Naive thymus-derived CD4-positive, alpha-beta T cell (primary cell): ENCODE measurements at places on chromosomes 6 and 20. TPM values are rescaled to one million over a fixed set of nuclear protein-coding genes. Genes with fewer than 3 reads are reported as not detected.

SS18L1 gene
- 17.8 TPM for total RNA-seq

VWA7 gene
- 1.7 TPM for total RNA-seq

COL20A1 gene
- 0.08 TPM for total RNA-seq

C6orf52 gene
- total RNA-seq = not detected

TULP4 gene
- total RNA-seq = 65.3 TPM

PRDM13 gene
- total RNA-seq = not detected

PPP1R14C gene
- total RNA-seq = not detected

MOG gene
- not detected in 2 replicates for total RNA-seq

STX16 gene
- 167 and 173 TPM in 2 replicates for total RNA-seq

- H3K4me3 ChIP-seq = no peak within 1 kb of the TSS
- no peaks in the 10 kb centered on the region for H3K4me1 ChIP-seq
- no peak within 1 kb of the TSS for H3K27ac ChIP-seq
- H3K27me3 ChIP-seq = no peaks in the 10 kb centered on the region
These were observed at the start of gene DST for GRCh38 chr6:56642366-56643261. DST (minus strand) TSS chr6:56642889.

- no peak for DNase-seq
- no peak overlapping the region for H3K4me3 ChIP-seq
- H3K4me1 ChIP-seq = no peaks in the 10 kb centered on the region
- H3K27ac ChIP-seq = no peak overlapping the region
- H3K36me3 ChIP-seq = no peaks in the 10 kb centered on the region
These were observed 142.1 kb upstream of the RSPO3 start for GRCh38 chr6:126976253-126976797.

- no peaks in the 10 kb centered on the region for H3K27me3 ChIP-seq
- no peaks in the 10 kb centered on the region for H3K4me1 ChIP-seq
- no peak for DNase-seq
- no peak overlapping the region for H3K4me3 ChIP-seq
These were observed 49.2 kb downstream of the RARS2 start for GRCh38 chr6:87540539-87540938.

DNA sequence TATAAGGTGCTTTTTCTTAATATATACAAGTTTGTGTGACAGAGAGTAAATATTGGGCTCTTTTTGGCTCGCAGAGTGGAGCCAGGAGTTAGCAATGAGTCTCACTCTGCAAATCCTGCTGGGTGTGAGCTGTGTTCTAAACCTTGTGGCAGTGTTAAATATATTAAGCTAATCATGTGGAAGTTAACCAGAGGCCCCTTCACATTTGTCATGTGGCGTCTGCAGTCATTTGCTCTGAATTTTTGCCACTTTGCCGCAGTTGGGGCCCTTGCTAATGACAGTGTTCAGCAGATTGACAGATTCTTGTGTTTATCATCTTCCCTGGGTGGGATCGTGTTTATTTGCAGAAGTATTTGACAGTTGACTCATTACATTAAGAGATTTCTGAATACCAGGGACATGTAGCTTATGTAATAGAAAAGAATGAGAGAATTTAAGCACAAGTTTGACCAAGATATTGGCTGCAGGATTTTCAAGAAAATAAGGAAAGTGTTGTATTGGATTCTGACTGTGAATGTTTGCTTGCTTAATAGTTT is 37.9 kb downstream of the SPATA2 start:
- no peaks in the 10 kb centered on the region for H3K27me3 ChIP-seq
- DNase-seq = no peak
- no peak overlapping the region for H3K27ac ChIP-seq
- H3K4me1 ChIP-seq = no peaks in the 10 kb centered on the region
- peaks cover 61% of the 10 kb centered on the region for H3K36me3 ChIP-seq
- H3K4me3 ChIP-seq = no peak overlapping the region

DNA sequence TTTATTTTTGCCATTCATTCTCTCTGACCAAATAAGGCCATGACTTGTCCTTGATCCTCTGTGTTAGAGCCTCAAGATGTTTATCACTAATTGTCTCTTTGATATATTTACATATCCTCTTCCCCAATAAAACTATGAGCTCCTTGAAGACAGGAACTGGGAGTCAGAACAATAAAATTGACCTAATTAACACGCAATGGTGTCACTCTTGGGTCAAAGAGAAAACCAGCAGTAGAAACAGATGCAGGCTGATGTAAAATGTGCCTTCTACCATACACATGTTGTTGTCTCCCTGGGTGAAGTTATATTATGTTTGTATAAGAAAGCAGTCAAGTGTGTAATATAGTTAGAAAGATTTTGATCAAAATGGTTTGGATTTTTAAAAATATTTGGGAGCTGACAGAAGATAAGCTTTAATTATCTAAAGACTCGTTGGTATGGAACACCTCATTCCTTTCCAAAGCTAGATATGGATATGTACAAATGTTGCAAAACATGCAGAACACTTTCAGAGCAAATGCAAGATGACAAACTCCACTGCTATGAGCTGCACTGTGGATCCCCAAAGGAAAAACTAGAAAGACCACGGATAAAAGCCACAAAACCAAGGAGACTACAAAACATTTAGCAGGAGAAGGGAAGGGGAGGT is 109.7 kb upstream of the STMND1 start:
- H3K4me3 ChIP-seq = no peak overlapping the region
- no peaks in the 10 kb centered on the region for H3K4me1 ChIP-seq
- no peak for DNase-seq
- no peaks in the 10 kb centered on the region for H3K27me3 ChIP-seq
- H3K36me3 ChIP-seq = no peaks in the 10 kb centered on the region
- no peak overlapping the region for H3K27ac ChIP-seq

- H3K27me3 ChIP-seq = no peaks in the 10 kb centered on the region
- no peak overlapping the region for H3K27ac ChIP-seq
- no peak for DNase-seq
- H3K36me3 ChIP-seq = no peaks in the 10 kb centered on the region
- H3K4me1 ChIP-seq = no peaks in the 10 kb centered on the region
These were observed 45.9 kb downstream of the SLC22A3 start for GRCh38 chr6:160393891-160394653.

GRCh38 chr6:2102966-2103365 is 142.4 kb downstream of the GMDS start:
- no peak for DNase-seq
- no peak overlapping the region for H3K4me3 ChIP-seq
- no peaks in the 10 kb centered on the region for H3K4me1 ChIP-seq
- no peaks in the 10 kb centered on the region for H3K36me3 ChIP-seq

- no peaks in the 10 kb centered on the region for H3K27me3 ChIP-seq
- no peak overlapping the region for H3K4me3 ChIP-seq
- no peak for DNase-seq
- H3K27ac ChIP-seq = no peak overlapping the region
These were observed 62.4 kb downstream of the APCDD1L start for GRCh38 chr20:58452667-58453255.

- DNase-seq = peak; percentile 66
- no peaks in the 10 kb centered on the region for H3K27me3 ChIP-seq
These were observed 1.1 kb downstream of the AMD1 start for GRCh38 chr6:110875548-110876169.

- no peak overlapping the region for H3K4me3 ChIP-seq
- no peaks in the 10 kb centered on the region for H3K36me3 ChIP-seq
- no peak overlapping the region for H3K27ac ChIP-seq
These were observed 37.7 kb downstream of the PMEPA1 start for GRCh38 chr20:57672164-57672563.

DNA sequence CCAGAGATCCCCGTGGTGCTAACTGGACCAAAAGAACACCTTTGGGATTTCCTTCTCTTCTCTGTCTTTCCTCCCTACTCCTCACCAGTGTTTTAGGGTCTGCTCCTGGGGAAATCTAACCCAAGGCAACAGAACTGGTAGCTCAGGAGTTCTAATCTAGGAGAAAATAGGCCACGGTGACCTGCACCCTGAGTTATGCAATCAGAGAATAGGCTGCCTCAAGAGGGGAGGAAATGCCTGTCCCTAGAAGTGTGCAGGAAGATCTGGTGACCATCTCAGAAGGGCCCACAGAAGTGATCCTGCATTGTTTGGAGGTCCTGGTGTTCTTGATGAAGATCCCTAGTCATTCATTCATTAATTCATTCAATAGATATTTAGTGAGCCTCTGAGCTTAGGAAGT is 3.4 kb downstream of the ETV7 start:
- H3K4me1 ChIP-seq = peaks cover 5% of the 10 kb centered on the region
- H3K36me3 ChIP-seq = no peaks in the 10 kb centered on the region
- DNase-seq = no peak

DNA sequence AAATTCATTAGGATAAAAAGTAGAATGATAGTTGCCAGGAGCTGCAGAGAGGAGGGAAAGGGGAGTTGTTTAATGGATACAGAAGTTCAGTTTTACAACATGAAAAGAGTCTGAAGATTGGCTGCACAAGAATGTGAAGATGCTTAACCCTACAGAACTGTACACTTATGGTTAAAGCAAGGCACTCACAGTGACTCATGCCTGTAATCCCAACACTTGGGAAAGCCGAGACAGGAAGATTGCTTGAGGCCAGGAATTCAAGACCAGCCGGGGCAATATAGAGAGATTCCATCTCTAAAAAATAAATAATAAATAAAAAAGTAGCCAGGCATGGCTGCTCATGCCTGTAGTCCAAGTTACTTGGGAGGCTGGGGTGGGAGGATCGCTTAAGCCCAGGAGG is 174.0 kb downstream of the TASP1 start:
- no peak overlapping the region for H3K4me3 ChIP-seq
- no peaks in the 10 kb centered on the region for H3K36me3 ChIP-seq
- no peaks in the 10 kb centered on the region for H3K4me1 ChIP-seq
- H3K27ac ChIP-seq = no peak overlapping the region

DNA sequence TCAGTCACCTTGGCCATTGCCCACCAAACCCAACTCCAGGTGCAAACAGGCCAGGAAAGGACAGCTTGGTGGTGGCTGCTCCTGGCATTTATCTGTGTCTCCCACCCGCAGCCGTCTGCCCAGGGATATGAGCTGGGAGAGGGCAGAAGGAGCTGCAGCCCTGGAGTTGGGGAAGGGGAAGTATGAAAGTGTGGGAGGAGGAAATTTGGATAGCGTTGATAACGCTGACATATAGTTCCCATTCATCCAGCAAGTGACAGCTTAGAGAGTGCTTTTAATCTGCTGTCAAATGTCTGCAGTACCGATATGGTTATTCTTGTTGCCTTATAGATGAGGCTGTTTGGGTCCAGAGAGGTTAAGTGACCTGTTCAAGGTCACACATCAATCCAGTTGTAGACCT is 741 bp downstream of the KCNK16 start:
- no peaks in the 10 kb centered on the region for H3K36me3 ChIP-seq
- no peak overlapping the region for H3K4me3 ChIP-seq
- no peaks in the 10 kb centered on the region for H3K27me3 ChIP-seq

GRCh38 chr6:41636833-41637193 is 1.5 kb upstream of the MDFI start:
- H3K4me3 ChIP-seq = no peak overlapping the region
- peaks cover 10% of the 10 kb centered on the region for H3K4me1 ChIP-seq
- peaks cover 7% of the 10 kb centered on the region for H3K27me3 ChIP-seq
- no peak for DNase-seq

DNA sequence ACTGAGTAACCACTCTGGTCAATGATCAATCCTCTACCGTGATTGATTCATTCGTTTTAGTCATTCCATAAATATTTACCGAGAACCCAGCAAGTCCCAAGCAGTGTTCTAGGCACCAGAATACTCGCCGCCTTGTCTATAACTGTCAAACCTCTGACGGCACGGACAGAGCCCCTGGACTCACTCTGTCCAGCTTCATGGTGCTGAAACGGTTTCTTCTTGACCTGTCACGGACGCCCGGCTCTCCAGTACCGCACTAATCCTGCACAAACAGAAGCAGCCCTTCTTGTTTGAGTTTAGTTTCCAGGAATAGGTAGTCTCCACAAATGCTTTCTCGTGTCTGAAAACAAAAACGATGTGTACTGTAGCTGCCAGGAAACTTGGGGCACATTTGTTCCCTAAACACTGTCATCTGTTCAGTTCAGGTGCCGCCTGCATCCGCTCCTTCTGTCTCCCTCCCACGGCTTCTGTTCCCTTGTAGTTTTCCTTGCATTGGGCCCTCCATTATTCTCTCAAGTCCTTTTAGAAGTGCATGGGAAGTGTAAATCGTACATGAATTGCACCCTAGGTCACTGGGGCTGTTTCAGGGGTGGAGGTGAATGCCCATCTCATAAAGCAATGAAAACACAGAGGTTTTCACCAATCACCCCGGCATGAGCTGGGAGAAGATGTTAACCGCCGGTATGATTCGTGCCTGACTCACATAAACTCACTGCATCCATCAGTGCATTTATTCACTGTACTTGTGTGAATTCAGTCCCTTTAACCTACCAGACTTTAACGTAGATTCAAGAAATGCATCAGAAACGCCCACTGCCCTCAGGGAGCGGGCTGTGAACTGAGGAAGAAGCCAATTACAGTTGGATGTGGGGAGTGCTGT is 209.3 kb upstream of the CDH4 start:
- DNase-seq = no peak
- H3K27me3 ChIP-seq = no peaks in the 10 kb centered on the region
- H3K4me3 ChIP-seq = no peak overlapping the region
- H3K27ac ChIP-seq = no peak overlapping the region

GRCh38 chr6:21972516-21972915 is 324.3 kb downstream of the PRL start:
- no peak overlapping the region for H3K27ac ChIP-seq
- no peak for DNase-seq

GRCh38 chr6:43428874-43429273 is 1.5 kb downstream of the ABCC10 start:
- no peaks in the 10 kb centered on the region for H3K36me3 ChIP-seq
- no peak for DNase-seq
- no peak overlapping the region for H3K4me3 ChIP-seq
- peak overlapping the region; percentile 95 for H3K27ac ChIP-seq

GRCh38 chr6:3664625-3665041 is 86.9 kb downstream of the PXDC1 start:
- no peak overlapping the region for H3K27ac ChIP-seq
- H3K27me3 ChIP-seq = no peaks in the 10 kb centered on the region
- H3K36me3 ChIP-seq = no peaks in the 10 kb centered on the region

DNA sequence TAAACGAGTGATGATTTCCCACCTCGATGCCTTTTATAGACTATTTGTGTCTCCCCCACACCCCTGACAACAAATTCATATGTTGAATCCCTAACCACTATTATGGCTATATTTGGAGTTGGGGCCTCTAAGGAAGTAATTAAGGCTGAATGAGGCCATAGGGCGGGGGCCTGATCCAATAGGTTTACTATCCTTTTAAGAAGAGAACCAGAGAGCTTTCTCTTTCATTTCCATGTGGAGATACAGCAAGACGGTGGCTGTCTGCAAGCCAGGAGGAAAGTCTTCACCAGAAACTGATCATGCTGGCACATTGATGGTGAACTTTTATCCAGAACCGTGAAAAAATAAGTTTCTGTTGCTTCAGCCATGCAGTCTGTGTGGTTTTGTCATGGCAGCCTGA is 38.9 kb upstream of the CLIC5 start:
- H3K27ac ChIP-seq = no peak overlapping the region
- H3K36me3 ChIP-seq = no peaks in the 10 kb centered on the region
- H3K4me1 ChIP-seq = no peaks in the 10 kb centered on the region
- no peaks in the 10 kb centered on the region for H3K27me3 ChIP-seq
- H3K4me3 ChIP-seq = no peak overlapping the region

DNA sequence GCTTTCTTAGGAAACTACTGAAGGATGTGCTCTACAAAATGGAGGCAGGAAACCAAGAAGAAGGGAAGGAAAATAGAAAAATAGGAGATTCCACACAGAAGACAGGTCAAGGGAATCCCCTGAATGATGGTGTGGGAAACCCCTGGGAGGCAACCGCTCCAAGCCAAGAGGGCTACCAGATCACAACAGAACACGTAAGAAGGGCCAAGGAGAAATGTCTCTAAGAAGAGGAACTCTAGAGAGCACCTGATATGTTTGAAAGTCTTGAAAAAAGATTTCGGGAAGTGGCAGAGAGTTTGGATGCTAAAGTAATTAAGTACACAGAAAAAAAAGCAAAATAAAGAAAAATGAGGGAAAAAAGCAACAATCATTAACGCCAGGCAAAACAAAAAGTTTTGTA is 7.1 kb downstream of the KIF13A start:
- no peak overlapping the region for H3K27ac ChIP-seq
- H3K27me3 ChIP-seq = no peaks in the 10 kb centered on the region
- H3K36me3 ChIP-seq = no peaks in the 10 kb centered on the region
- no peak for DNase-seq
- no peak overlapping the region for H3K4me3 ChIP-seq
- no peaks in the 10 kb centered on the region for H3K4me1 ChIP-seq
